ENCODE measurements at places on chromosomes 16 and 17.
A peak's percentile ranks its signal among the peaks of the same experiment; 100 is the strongest.

- DNase-seq, result peak; percentile 92
Measured at GRCh38 chr17:82830249-82830661, 9.6 kb downstream of the ZNF750 start.

DNA sequence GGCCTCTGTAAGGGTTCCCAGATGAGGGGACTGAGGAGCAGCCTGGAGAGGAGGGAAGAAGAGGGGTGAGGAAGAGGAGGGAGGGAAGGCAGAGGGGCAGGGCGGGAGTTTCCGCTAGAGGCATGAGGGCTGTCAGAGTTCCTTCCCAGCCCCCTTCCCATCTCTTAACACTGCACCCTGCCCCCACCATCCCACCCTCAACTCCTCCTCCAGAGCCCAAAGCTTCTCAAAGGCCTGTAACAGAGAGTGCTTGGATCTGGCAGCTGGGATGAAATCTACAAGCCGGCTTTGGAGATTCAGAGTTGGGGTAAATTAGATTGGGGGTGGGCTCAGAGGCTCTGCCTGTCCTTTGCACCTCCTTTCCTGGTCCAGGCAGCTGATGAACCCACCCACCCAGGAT lies 57.3 kb upstream of the DLX4 start:
- no peak for DNase-seq

DNA sequence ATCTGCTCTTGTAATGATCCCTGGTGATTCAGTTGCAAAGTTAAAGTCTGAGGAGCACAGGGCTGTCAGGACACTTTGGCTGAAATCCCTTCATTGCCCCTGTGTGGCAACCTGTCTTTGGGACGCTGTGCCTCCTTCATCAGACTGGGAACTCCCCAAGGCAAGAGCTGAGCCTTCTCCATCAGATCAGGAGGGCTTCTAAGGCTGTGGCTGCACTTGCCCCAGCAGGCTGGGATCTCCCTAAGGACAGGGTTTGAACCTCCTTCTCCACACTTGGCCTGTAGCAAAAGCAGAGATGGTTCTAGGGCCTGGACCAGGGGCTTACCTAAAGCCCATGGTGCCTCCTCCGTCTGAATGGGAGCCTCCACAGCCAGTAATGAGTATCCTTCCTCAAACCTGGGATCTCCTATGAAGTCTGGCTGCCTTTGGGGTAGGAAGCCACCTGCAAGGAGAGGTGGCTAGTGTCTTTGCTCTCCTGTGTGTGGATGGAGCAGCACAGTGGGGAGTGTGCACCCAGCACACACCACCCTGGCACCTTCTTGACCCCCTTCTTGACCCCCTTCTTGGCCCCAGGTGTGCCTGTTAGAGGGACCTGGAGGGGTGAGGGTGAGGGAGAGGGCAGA lies 79.0 kb upstream of the NKD1 start:
- no peak for DNase-seq

DNA sequence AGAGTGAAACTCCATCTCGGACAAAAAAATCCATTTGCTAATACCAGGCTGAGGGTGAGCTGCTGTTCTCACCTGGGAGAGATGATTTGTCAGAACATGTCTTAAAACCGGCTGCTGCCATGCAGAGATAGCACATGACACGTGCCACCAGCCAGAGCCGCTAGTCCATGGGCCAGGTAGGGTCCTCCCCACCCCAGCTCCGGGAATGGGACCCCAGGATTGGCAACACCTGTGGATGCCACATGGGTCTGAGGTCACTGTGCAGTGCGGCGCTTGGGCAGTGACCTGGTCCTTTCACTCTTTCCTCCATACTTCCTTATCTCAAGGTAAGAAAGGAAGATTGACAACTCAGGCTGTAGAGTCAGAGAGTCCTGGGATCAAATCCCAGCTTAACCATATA lies 393.3 kb upstream of the TNRC6C start:
- no peak for DNase-seq

DNA sequence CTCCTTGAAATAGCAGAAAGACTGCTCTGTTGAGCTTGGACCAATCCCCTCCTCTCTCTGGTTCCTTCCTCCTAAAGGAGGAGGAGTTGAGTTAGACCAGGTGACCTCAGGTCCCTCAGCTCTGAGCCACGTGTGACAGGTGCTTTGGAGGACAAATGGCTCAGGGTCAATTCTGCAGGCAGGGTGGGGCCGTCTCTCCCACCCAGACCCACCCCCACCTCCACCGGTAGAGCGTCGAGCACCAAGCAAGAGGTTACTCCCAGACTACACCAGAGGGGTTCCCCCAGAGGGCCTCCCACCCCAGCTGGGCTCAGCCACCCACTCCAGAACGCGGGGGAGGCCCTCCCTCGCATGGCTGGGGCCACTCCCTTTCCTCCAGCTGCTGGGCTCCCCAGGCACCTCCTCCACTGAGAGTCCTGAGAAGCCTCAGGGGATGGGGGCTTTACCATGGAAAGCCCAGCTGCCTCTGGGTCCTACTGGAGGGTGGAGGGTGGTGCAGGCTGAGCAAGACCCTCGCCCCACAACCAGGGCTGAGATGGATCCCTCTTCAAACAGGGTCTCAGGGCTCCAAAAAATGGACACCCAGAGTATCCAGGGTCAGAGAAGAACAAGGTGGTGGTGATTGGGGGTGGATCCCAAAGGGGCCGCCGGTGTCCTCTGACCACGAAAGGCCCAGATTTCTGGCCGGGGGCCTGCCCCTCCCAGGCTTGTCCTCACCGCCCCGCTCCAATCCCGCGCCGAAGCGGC lies 7.6 kb downstream of the MYO1C start:
- DNase-seq, result peak; percentile 46

- DNase-seq, result no peak
Measured at GRCh38 chr17:77882040-77882439, 76.5 kb upstream of the TNRC6C start.

DNA sequence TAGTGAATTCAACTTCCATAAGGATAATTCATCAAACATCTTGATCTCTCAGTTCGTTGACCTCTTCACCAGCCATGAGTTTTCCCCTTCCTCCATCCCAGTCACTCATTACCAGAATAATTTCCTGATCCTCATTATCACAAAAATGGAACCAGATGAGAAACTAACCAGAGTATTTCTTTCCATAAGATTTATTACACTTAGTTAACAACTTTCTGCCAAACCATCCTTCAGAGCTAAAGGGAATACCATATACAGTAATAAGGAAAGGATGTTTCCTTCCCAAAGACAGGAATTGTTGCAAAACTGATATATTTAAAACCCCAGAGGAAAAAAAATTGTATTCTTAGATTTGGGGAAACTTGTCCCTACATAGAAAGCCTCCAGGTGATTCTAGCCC lies 8.6 kb downstream of the KRTAP29-1 start:
- no peak for DNase-seq

- DNase-seq, result no peak
Measured at GRCh38 chr17:8417806-8418205, 17.9 kb upstream of the NDEL1 start.

- no peak for DNase-seq
Measured at GRCh38 chr17:12523244-12523643, 142.4 kb upstream of the MYOCD start.

DNA sequence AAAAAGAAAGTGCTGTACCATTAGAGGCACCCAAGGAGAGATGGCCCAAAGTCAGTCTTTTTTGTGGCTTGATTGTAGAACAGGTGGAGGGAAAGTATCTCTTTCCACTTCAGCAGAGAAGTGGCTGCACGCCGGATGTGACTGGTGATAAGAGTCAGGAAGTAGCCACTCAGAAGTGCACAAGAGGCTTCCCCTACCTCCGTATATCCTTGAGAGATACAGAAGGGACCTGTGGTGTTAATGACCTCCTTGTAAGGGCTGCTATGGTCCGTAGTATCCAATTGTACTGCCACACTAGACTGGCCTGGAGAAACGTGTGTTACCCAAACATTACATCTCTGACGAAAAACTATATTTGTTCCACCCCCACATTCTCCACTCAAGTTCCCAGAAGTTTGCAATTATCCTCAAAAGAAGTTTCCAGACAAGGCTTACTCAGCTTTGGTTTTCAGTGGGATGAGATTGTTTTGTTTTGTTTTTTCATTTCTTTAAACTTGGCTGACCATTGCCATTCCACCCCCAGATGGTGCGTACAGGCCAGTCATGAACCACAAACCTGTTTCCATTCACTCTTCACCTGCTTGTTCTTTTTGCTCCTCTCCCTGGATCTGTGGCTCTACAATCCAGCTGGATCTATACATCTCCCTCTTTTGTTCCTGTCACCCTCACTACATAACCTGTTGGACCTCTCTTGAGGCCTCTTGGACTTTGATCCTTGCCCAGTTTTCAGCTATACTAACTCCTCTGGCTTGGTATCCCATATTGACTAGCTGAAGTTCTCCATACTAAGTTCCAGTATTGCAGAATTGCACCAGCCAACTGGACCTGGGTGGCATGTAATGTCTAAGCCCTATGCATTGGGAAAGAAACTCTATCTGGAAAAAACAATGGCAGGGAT lies 20.7 kb upstream of the MED13 start:
- DNase-seq, result no peak

DNA sequence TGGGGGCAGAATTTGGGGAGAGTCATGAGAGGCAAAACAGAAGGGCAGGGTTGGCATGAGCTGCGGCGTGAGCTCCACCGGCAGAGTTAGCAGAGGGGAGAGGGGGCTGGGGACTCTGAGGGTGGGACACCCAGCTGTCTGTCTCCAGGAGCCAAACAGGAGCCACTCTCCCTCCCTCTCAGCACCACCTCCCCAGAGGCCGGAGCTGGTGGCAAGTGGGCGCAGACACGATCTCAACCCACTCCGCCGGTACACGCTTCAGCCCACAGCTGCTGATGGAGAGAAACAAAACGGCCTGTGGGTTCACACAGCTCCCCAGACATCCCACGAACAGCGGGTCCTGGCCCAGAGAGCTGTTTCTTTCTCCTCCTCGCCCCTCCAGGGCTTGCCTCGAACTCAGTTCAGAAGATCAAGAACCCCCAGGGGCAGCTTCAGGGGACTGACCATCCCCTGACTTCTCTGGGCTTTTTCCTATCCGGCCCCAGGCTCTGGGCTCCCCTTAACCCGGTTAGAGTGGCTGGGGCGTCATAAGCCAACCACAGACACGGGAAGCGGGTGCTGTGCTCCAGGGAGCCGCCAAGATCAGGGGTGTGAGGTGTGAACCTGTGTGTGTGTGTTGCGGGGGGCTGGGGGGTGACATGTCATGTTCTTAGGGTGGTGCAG lies 7.6 kb downstream of the RHBDF2 start:
- no peak for DNase-seq

DNA sequence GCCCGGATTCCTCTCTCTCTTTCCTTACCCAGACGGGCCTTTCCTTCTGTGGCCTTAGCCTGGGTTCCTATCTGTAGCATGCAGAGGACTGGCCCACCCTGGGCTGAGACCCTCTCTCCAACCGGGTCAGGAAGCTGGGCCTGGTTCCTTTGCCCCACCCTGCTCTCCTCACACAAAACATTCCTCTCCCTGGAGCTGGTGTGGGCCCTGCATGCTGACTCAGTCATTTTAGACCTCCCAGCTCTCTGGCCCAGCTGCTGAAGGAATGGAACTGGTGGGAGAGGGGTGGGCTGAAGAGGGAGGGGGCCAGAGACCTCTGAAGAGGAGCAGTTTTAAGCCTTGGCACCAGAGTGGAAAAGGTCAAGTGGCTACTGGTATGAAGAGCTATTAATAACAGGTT lies 957 bp downstream of the MYL4 start:
- DNase-seq, result no peak

GRCh38 chr16:50740736-50741135 lies 1.1 kb upstream of the CYLD start:
- DNase-seq, result no peak

DNA sequence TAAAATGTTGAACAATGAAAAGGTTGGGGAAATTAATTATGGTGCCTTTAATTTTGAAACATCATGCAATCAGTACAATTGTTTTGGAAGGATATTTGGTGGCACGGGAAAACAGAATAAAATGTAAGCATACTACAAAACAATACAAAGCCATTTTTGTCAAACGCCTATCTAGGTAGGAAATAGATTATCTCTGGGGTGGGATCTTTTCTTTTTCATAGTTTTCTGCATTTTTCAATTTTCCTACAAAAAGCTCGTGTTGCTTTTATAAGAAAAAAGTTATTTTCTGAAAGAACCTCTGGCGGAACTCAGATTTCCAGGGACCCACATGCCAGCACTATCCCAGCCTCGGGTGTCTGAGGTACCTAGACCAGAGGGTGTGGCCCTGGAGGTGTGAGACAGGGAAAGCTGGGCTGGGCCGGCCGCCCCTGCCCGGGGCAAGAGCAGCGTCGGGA lies 961 bp upstream of the MAP3K3 start:
- no peak for DNase-seq

DNA sequence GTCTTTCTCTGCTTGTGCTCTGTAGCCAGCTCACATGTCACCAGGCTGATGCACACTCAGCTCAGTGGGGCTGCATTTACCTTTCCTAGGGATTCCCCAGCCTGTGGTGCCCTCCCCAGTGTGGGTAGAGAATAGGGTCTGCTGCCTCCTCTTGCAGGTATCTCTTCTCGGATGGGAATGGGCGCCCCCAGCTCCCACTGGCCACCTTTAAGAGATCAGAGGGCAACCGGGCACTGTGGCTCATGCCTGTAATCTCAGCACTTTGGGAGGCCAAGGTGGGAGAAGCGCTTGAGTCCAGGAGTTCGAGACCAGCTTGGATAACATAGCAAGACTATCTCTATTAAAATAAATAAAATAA lies 3.3 kb downstream of the XYLT2 start:
- no peak for DNase-seq

- DNase-seq, result no peak
Measured at GRCh38 chr16:2090777-2091546, 43.2 kb downstream of the TSC2 start.

DNA sequence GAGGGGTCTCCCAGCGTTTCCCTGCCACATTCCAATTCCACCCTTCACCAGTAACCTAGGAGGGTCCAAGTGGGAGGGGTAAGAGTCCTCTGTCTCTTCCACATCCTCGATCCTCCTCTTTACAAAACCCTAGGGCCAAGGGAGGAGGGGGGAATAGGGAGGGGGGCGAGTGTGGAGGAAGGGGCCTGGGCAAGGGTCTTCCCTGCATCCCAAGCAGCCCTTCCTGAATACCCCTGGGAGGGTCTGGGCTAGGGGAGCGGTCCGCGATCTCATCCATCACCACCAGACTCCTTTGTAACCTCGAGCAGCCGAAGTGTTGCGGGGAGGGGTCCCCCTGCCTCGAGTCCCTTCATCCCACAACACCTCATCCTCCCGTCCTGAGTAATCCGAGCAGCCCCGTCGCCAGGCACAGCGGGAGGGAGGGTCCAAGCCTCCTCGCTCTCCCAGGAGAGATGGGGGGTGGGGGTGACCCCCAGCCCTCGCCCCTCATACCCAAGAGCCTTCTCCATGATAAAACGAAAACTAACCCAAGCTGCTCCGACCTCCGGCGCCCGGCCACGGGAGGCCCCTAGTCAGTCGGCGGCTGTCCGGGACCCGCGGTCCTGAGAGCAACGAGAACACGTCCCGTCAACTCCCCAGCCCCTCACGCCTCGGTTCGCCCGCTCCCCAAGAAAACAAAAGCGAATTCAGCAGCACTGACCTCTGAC lies 502 bp downstream of the SMPD3 start:
- peak; percentile 39 for DNase-seq

DNA sequence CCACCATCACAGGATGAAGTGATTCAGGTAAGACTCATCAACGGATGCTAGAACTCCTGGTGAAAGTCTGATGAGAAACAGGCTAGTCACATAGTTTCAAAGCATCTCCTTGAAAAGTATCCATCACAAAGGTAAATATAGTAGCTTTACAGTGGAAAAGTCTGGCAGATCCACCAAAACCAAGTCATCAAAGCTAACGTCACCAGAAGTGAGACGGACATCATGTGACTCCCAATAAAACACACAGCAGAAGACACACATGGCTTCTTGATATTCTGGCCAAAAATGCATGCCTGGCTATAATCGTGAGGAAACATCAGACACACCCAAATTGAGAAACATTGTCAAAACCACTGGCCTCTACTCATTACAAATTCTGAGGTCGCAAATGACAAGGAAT lies 17.9 kb upstream of the TRPV3 start:
- no peak for DNase-seq

- DNase-seq, result no peak
Measured at GRCh38 chr16:3030222-3031212, 6.2 kb downstream of the BICDL2 start.
